ENCODE measurements at places on chromosomes 4 and X. TPM values are rescaled to one million over a fixed set of nuclear protein-coding genes. Genes with fewer than 3 reads are reported as not detected.

DNA sequence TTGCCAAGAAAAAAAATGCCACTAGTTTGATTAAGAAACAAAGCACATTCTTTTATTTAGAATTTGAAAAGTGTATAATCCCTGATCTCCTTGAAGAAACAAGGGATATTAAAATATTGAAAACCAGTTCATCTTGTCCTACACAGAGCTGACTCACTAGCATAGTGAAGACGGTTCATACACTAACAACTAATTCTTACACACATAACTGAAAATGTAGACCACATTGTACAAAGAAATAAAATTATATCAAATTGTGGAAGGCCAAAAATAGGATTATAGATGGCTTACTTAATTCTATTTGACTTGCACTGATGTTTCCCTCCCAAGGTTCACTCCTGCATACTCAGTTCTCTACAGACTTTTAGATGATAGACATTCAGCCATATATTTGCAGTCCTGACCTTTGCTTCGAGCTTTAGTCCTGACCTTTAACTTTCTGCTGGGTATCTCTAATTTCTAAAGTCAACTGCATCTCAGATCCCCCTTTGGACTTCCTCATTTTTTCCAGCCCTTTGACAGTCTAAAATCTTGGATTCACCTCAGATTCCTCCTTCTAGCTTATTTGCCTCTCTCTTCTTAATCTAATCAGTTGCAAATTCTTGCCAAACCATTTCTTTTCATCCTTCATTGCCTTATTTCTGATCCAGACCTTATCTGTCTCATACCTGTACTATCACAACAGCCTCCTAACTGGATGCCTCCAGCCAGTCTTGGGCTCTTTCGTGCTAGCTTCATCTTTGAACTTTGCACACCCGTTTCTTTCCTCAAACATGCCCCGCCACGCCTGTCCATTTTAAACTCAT, 4.5 kb upstream of the WWC2 start:
- no peak for DNase-seq

GRCh38 chr4:82261084-82261483, 112.7 kb downstream of the HNRNPD start:
- no peak for DNase-seq

DNA sequence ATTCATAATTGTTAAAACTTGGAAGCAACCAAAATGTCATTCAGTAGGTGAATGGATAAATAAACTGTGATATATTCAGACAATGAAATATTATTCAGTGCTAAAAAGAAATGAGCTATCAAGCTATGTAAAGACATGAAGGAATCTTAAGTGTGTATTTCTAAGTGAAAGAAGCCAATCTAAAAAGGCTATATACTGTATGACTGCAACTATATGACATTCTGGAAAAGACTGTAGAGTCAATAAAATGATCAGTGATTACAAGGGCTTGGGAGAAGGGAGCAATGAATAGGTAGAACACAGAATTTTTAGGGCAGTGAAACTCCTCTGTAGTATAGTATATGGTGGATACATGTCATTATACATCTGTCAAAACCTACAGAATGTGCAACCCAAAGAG, 139.9 kb downstream of the FRYL start:
- DNase-seq, result no peak

DNA sequence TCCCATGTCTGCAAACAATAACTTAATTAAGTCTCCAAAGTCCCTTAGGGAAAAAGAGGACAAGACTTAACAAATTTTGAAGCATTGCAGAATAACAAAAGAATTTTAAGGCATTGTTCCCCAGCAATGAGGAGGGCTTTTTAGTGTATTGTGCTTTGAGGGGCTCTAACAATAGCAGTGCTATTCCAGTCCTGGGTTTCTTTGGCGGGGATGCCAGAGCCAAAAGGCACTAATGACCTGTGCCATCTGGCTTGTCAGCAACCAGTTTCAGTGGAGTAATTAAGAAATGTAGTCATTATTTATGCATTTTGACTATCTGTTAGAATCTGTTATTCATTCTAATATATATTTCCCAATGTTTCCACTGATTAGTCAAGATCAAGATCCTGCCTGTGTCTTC, 575.4 kb downstream of the SPRY1 start:
- DNase-seq, result no peak

- DNase-seq, result no peak
Measured at GRCh38 chr4:88690355-88690754, 7.3 kb downstream of the NAP1L5 start.

DNA sequence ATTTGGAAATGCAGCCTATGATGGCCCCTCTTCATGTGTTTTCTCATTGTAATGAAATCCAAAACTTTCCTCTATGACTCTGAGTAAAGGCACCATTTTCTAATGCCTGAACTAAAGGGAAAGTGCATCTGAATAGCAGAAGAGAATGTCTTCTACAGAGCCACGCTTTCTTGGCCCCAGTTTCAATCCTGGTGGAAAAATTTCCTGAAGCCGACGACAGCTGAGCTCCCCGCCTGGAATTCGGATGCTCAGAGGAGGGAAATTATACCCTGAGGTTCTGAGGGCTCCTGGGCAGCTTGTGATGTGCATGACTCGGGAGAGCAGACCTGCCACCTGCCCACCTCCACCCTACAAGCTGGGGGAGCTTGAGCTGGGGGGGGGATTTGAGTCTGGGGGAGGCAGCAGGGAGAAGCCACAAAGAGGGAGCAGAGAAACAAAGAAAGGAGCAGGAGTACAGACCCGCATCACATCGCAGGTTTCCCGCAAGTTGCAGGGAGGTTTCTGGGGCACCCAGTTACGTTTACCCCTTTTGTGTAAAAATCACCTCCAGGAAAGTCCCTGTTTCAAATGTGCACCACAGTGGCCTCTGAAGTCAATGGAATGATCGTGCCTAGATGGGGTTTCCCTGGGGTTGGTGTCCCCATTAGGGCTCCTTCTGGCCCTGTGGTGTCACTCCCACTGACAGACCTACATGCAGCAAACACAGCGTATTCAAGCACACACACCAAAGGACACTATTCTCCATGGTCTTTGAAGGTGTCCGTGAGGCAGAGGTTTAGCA, 145.6 kb upstream of the RBPJ start:
- DNase-seq, result no peak

DNA sequence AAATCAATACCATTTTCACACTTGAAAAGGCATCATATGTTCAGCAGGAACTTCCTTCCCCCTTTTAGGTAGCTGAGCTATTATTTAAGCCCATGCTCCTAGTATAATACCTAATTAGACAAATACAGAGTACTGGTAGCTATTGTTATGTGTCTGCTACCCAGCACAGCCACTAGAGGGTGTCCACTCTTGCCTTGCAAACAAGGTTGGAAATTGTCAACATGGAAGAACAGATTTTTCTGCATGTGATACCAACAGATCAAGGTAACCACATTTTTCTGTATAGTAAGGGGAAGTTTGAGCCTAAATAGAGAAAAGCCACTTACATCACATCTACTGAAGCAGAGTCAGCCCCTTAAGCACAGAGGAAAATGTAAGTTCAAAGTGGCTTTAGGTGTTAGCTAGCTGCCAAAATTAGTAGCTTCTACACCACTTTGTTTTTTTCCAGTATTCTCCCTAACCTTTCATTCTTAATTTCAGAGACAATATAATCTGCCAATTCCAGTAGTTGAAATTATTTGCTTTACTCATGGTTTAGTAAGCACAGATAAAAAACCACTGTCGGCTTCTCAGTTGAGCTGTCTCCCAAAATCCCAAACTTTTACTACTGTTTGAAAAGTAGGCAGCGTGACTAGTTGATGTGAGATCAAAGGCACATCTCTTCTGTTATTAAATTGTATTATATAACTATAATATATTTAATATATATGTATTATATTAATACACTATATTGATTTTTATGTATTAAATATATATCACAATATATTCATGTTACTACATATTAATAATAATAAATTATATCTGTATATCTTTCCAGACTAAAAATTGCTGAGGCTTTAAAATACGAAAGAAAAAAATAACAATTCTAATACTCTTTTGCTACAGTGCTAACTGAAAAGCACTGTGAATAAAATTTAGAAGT, 38.2 kb downstream of the EDNRA start:
- no peak for DNase-seq

GRCh38 chrX:32749070-32749469, 462.3 kb downstream of the DMD start:
- no peak for DNase-seq

DNA sequence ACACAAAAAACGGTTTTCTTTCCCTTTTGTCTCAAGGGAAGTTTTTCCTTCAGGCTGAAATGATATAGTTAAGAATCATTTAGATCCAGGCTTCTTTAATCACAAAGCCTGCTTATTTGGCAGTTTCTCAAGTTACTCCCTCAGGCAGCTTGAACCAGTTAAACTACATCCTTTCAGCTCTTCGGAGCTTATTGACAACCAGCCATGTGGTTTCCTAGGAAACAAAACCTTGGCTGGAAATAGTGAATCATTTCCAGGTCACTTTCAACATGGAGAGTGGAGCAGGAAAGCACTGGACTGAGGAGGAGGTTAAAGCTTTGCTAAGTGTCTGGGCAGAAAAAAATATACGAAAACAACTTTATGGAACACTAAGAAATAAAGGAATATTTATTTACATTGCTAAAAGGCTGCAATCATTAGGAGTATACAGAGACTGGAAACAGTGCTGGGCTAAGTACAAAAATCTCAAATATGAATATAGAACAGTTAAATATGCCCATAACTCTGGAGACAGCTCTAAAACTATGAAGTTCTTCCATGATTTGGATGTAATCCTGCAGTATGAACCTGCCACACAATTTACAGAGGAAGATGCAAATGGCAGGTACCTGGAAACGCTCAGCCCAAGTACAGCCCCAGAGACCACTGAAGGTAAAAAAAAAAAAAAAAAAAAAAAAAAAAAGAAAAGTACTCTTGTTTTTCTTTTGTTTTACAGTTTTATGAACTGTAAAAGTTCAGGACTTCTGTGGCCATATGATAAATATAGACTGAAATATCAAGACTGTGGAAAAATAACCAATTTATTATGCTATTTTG, 23.2 kb upstream of the AASDH start:
- no peak for DNase-seq

DNA sequence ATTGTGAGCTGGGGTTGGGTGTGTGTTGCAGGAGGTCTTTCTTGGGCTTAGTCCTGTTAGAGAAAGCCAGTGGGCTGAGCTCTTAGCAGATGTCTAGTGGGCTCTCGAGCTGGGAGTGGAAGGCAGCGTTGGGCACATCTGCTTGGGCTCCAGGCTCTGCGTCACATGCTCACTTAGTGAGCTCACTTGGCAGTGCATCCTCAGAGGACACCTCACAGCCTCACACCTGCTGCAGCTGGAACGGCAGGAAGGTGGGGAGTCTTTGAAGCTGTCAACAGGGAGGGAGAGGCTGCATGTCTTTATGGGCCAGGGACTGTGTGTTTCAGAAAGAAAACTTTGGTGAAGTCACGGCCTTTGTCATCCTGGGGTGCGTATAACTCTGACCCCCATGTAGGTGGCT, 82.2 kb downstream of the PSAPL1 start:
- DNase-seq, result peak; percentile 33

The ARAF gene
- 67.8 TPM for total RNA-seq

The BANK1 gene
- 0.72 TPM for total RNA-seq

The GPR82 gene
- not detected for total RNA-seq

The KCND1 gene
- total RNA-seq, result 1.6 TPM

The LINC00632 gene
- 626 TPM for total RNA-seq

The GPC4 gene
- total RNA-seq, result 67.6 TPM

The PABPC4L gene
- total RNA-seq, result 4.3 TPM

The NSUN7 gene
- total RNA-seq, result 2.4 TPM

The MAGEC1 gene
- not detected for total RNA-seq

The KCNE5 gene
- total RNA-seq, result 0.85 TPM

The CHRNA9 gene
- total RNA-seq, result not detected
